LoVo (cell line): ENCODE measurements at places on chromosomes 5 and 9.
A peak's percentile ranks its signal among the peaks of the same experiment; 100 is the strongest.

GRCh38 chr9:750249-750967, 91.1 kb upstream of the DMRT1 start:
- no peak for DNase-seq

DNA sequence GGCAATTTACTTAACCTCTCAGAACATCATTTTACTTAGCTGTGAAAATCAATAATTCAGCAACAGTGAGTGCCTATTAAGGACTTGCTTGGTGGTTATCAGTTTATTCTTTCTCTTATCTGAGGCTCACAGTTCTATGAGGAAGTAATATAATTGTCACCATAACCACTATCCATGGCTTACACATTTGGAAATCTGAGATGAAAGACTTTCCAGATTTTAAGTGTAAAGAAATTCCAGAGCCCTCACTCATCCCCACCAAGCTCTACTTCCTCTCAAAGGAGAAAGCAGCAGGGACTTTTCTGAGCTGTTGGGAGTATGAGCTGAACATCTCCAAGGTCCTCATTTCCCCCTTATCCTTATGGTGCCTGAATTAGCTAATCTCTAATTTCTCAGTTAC, 321.5 kb downstream of the FBXL7 start:
- no peak for DNase-seq

- DNase-seq = no peak
These were observed 100.7 kb upstream of the CKMT2 start for GRCh38 chr5:81132381-81132780.

GRCh38 chr5:39498278-39498952, 73.6 kb upstream of the DAB2 start:
- DNase-seq = no peak

GRCh38 chr5:122182491-122182921, 53.2 kb downstream of the ZNF474 start:
- DNase-seq = peak; percentile 36

GRCh38 chr5:17381932-17382331, 116.1 kb upstream of the TAF11L2 start:
- DNase-seq = no peak

DNA sequence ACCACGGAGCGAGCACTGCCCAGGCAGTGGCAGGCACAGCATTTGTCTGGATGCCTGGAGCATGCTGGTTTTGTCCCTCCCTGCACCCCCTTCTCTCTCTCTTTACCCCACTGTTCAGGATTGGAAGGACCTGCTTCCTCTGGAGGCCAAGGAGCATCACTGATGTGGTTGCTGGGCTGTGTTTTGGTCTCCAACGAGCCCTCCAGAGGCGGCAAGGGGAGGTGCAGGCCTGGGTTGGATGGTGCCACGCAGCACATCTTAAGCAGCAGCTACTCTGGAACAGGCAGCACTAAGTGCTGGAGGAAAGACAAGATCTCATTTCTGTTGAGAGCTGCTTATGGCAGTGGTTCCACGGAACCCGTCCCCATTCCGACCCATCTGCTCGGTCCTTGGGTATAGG, 139.6 kb downstream of the CMYA5 start:
- no peak for DNase-seq

- no peak for DNase-seq
These were observed 1171.2 kb downstream of the CDH12 start for GRCh38 chr5:21681911-21682310.

DNA sequence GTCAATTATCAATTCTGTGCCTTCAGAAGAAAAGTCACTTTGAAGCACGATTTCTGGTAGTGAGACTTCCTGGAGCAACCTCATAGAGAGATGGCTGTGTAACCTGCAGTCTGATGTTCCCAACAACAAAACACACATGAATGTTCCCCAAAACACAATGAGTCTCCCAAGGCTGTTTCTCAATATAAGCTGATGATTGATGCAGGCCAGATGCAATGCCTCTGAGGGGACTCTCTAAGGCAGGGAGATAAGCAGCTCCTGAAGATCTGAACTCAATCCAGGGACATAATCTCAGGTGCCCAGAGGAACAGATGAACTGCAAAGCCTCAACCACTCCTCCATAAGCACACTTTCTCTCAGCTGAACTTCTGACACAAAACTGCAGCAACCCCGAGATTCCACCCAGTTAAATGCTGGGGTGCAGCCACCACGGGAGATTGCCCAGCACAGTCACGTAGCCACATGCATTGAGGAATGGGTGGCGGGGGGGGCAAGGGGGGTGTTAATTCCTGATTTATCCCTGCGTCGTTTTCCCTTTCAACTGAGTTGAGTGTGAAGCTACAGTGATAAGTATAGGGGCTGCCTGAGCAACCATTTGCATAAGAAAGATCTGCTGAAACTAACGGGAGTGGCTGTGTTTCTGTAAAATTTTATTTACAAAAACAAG, 122.7 kb upstream of the RASEF start:
- no peak for DNase-seq

DNA sequence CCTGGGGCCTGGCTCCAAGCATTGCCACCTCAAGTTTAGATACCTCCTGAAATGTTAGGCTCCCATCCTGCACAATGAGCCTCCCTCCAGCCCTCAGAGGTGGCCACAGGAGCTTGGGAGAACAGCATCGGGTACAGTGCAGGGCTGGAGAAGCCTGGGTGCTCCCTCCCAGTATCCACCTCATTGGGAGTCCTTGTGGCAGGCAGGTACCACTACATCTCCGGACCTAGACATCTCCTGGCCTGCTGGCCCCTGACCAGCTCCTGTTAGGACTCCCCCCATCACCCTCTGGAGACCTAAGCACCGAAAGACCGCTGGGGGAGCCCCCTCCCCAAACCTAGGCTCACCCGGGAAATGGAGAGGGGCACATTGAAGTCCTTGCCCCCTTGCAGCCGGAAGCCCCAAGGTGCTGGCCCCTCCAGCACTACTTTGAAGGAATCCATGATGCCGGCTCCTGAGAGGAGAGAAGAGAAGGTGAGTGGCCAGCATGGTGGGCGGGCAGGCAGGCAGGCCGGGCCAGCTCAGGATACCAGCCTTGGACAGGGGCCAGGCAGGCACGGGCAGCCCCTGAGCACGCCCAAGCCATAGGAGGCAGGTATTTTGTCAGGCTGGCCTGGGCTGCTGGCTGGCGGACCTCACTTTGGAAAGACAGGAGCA, 1.2 kb downstream of the PDLIM7 start:
- no peak for DNase-seq

DNA sequence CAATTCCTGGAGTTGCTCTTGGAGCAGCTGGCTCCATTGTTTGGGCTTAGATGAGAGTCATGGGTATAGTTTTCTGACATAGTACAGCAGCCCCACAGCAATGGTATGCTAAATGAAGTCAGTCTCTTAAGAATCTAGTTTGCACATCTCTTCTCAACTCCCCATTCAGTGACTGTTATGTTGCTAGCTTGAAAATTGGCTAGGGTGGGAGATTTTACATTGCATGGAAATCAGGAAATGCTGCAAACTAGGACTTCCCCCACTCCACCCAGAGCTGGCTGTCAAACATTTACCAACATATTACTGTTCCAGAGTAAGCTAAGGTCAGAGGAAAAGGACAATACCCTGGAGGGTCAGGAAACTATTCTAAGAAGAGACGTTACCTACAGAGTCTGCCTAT, 17.6 kb upstream of the FCHO2 start:
- no peak for DNase-seq

GRCh38 chr5:109935833-109936490, 246.2 kb downstream of the MAN2A1 start:
- DNase-seq = no peak

DNA sequence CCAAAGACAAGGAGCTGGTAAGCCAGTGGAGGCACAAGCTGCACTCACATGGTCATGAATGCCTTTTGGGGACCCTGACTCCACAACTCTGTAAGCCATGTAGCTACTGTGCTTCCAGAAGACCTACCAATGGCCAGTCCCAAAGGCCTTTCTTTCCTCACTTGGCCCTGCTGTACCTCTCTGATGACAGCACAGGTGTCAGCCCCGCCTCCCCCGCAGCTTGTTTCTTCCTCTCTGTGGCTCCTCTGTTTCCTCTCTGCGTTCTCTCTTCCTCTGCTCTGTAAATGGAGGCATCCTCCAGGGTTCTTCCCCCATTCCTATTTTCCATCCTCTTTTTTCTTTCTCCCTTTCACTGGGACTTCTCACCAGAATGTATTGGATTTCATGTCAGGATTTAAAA, 26.7 kb downstream of the SH3TC2 start:
- DNase-seq = no peak

GRCh38 chr9:33250458-33250995, 10.6 kb downstream of the SPINK4 start:
- DNase-seq = no peak

DNA sequence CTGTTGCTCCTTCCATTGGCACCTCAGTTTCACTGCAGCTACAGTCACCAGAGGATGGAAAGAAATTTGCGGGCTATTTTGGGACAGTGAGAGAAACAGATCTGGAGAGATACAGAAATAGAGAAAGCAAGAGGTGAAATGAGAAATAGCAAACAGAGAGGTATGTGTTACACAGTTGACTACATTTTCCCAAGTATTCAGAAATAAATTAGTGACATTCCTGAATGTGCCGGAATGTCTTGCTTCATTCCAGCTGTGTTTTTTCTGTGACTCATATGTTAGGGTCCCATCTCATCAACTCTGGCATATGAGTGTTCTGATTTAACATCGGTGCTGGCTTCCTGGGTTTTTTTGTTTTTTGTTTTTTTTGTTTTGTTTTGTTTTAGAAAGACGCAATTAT, 63.8 kb upstream of the ZNF462 start:
- DNase-seq = no peak

DNA sequence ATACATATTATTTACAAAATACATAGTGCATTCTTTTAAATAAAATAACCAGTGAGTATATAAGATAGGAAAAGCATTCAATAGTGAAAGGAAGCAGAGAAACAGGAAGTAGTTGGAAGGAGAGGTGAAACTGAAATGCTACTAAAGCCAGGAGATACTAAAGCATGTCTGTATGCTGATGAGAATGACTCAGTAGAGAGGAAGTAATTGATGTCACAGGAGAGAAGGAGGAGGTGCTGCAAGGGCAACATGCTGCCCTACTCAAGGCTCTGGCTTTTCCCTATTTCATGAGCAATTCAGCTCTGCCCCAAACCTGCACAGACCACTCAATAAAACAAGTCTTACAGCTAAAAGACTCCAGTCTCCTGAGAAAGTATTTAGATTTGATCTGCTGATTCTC, 108.5 kb upstream of the TXNDC8 start:
- DNase-seq = no peak

- DNase-seq = no peak
These were observed 64.2 kb upstream of the PCSK5 start for GRCh38 chr9:75826314-75826713.

GRCh38 chr9:99511723-99512122, 289.6 kb downstream of the SEC61B start:
- DNase-seq = no peak

- DNase-seq = no peak
These were observed 53.9 kb downstream of the MEF2C start for GRCh38 chr5:88829054-88829453.

GRCh38 chr9:95783426-95783975, 92.0 kb upstream of the ERCC6L2 start:
- no peak for DNase-seq

GRCh38 chr5:64900618-64901017, 131.9 kb downstream of the CWC27 start:
- no peak for DNase-seq

- no peak for DNase-seq
These were observed 35.7 kb downstream of the OXCT1 start for GRCh38 chr5:41834506-41834905.

GRCh38 chr9:134482226-134482625, 156.0 kb downstream of the RXRA start:
- DNase-seq = no peak

DNA sequence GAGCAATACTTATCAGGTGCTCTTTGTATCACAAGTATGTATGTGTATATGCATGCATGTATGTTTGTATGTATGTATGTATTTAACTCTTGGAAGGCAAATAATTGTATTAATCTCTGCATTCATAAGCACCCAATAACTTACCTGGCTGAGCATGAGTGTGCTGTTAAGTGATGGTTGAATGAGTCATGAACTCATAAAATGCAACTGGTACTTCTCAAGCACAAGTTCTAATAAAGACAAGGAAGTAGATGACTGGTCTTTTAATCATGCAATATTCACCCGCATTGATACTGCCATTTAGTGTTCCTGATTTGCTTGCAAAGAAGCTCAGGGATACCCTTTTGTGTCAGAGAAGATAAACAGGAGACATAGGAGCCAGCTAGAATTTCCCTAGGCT, 204.9 kb upstream of the TRPM3 start:
- DNase-seq = peak; percentile 5

DNA sequence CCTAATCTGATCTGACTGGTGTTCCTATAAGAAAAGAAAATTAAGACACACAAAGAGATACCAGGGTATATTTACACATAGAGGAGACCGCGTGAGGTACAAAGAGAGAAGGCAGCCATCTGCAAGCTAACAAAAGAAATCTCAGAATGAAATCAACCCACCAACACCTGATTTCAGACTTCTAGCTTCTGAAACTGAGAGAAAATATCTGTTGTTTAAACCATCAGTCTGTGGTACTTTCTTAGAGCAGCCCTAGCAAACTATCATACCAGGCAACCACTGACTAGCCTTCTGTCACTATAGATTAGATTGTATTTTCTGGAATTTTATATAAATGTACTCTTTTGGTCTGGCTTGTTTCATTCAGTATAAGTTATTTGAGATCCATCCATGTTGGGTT, 779.3 kb upstream of the ACO1 start:
- no peak for DNase-seq
